ENCODE measurements at places on chromosomes 2 and 18.

GRCh38 chr2:128573531-128573930 is 254.9 kb upstream of the HS6ST1 start:
- no peak for DNase-seq

- DNase-seq: peak; percentile 45
Observed at GRCh38 chr2:197298609-197299008, 12.0 kb downstream of the ANKRD44 start.

DNA sequence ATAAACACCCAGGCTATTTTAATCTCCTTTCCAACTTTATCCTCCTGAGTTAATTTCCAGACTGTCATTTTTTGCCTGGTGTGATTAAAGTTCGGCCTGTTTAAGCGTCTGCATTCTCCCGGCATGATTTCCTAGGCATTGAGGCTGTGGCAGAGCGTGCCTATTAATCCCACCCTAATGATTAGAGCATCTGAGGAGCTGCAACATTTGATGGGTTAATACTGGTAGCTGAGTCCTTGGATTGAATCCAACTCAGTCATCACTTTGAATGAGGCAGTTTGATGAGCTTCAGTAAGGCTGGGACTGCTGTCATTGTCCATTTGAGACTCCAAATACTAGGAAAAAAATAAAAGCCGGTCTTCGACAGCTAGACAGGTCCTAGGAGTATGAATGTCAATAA is 882.5 kb downstream of the SLC4A3 start:
- no peak for DNase-seq

- no peak for DNase-seq
Observed at GRCh38 chr2:175111200-175111657, 56.8 kb downstream of the ATF2 start.

- no peak for DNase-seq
Observed at GRCh38 chr2:138767101-138767500, 13.1 kb downstream of the NXPH2 start.

GRCh38 chr18:10063489-10063888 is 149.7 kb downstream of the VAPA start:
- DNase-seq: no peak

DNA sequence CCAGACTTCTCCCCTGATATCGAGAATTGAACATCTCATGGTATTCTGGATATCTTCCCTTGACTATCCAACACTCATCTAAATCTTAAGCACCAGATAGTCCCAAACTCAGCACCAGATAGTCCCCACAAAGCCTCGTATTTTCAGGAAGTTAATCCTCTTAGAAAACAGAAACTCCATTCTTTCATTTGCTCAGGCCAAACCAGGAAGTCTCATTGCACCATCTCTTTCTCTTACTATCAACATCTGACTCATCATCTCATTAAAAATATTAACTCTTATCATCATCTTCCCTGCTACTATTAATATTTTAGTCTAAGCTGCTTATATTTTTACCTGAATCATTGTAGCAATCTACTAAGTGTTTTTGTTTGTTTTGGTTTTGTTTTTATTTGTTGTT is 286.4 kb downstream of the GALNT13 start:
- no peak for DNase-seq

- no peak for DNase-seq
Observed at GRCh38 chr2:164969909-164970690, 14.8 kb upstream of the SLC38A11 start.

DNA sequence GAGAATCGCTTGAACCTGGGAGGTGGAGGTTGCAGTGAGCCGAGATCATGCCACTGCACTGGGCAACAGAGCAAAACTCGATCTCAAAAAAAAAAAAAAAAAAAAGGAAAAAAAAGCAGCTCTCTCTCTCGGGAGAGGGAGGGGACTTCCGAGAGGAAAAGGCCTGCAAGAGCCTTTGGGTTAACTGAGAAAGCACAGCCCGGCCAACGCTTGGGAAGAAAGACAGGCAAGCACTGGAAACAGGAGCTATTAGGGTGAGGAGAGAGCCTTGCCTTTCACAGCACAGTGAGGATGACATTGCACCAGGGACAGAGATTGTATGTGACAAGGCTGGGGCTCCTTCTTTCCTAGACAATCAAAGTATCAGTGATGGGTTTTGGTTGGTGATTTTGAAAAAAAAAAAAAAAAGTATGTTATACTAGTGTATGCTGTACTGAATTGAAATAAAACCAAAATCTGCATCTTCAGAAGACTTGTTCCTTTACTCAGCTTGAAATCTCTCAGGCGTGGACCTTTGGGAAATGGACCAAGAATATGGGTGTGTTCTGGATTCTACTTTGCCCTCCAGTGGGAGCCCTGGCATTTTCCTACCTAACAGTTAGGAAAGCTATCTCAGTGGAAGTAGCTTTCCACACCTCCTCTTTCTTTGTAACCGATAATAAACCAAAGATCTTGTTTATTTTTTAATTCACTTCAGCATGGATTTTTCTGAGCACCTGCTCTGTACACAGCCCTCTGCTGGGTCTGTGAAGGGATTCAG is 16.7 kb downstream of the SRSF7 start:
- DNase-seq: no peak

DNA sequence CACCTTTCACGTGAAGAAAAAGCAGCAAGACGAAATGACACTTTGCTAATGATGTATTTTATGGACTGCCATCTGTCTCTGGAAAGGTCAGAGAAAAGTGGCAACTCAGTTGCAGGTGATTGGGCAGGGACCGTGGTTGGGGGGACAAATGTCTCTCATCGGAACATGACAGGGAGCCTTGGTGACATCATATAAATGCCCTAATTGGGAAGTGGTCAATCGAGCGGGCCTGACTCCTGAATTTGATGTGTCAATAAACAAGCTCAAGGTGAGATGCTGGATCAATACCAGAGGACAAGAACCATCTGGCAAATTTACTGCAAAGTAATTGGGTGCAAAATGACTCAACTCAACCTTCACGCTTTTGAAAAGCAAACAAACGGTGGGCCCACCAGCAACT is 151.9 kb upstream of the SKOR2 start:
- DNase-seq: no peak

DNA sequence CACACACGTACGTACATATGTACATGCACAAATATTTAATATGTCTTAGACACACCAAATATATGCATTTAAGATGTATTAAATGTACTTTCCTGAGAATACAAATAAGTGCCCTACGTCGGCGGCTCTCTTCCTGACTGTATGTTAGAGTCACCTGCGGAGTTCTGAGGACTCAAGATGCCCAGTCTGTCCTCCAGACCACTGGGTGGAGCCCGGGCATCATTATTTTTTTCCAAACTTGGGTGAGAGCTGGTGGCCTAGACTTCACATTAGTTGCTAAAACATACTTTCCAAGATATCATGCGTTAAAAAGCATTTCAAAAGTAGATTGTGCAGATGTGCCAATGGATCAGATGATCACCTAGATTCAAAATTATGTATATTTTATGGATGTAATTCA is 2.9 kb downstream of the IL18R1 start:
- DNase-seq: peak; percentile 36

GRCh38 chr2:21317131-21317530 is 193.4 kb downstream of the TDRD15 start:
- DNase-seq: peak; percentile 43

DNA sequence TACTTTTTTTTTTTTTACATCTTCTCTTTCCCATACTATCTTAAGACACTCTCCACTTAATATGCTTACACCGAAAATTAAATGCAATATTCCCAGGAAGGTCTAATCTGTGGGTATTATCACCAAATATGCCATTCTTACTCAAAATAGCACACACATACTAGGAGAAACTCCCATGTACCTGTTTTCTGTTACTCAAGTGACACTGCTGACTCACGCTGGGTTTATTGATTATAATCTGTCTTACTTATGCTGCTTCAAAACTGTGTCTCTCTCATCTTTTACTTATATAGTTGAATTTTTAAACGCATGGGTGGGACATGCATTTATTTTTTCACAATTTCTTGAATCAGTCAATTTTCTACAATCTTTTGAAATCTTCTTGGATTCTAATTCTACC is 29.9 kb downstream of the MRPL19 start:
- no peak for DNase-seq

DNA sequence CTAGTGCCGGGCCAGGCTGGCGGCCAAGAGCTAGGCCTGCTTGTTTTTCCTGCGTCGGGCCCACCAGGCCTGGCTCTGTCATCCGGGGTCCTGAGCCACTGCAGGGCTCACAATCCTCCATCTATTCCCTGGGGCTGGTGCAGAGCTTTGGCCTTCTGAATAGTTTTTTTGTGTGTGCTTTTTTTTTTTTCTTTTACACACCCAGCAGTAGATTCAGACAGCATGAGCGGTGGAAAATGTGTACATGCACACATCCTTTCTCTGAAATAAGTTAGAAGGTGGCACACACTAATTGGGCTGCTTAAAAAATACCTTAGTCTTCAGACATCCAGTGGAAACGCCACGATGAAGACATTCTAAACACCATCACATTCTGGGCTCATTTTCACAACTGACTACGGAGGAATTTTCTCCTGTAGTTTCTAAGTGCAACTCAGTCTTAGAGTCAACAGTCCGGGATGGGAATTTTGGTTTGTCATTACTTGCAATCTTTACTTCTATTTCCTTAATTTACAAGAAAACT is 6.1 kb downstream of the ZFP36L2 start:
- DNase-seq: no peak

DNA sequence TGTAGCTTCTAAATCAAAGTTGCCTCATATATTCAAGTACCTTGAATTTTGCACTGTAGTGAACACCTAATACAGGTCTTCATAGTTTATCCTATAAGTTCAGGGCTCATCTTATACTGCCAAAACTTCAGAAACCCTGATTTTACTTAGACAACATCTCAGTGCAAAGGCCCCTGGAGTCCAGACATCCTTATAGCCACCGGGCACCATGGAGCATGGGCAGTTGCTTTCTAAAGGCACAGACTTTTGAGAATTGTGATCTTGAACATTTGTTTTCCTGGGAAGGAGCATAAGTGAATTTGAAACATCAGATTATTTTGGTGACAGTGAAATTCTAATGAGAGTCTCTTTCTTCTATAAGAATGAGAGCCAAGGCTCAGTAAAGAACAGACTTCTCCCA is 292.3 kb downstream of the CYRIA start:
- DNase-seq: no peak

DNA sequence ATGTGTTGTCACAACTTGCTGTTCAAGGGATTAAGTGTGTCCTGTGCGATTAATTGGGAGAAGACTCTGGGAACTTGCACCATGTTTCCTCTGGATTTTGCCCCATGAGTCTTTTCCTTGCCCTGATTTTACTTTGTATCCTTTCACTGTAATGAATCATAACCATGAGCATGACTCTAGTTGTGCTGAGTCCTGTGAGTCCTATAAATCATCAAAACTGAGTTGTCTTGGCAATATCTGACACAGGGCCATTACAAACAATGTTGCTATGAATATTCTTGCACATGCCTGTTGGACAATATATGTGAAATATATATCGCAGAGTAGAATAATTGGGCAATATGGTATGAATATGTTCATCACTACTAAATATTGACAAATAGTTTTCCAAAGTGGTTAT is 56.5 kb upstream of the COL5A2 start:
- DNase-seq: no peak

GRCh38 chr2:73141896-73142295 is 29.1 kb upstream of the RAB11FIP5 start:
- no peak for DNase-seq

- no peak for DNase-seq
Observed at GRCh38 chr18:23903971-23904370, 110.6 kb upstream of the TTC39C start.

DNA sequence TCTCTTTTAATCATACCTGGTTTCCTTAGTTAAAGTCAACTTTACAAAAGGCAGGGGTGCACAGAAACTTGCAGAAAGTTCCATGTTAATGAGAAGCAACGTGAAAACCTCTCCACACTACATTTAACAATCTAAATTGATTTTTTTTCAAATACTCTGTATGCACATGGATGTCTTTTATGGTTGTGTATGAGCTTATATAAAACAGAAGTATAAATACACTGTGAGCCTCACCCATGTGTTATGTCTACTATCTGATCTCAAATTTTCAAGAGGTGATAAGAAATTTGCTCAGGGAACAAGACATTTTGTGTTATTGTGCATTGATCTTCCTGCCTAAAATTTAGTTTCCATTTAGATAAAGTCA is 617.6 kb downstream of the ADCYAP1 start:
- no peak for DNase-seq

DNA sequence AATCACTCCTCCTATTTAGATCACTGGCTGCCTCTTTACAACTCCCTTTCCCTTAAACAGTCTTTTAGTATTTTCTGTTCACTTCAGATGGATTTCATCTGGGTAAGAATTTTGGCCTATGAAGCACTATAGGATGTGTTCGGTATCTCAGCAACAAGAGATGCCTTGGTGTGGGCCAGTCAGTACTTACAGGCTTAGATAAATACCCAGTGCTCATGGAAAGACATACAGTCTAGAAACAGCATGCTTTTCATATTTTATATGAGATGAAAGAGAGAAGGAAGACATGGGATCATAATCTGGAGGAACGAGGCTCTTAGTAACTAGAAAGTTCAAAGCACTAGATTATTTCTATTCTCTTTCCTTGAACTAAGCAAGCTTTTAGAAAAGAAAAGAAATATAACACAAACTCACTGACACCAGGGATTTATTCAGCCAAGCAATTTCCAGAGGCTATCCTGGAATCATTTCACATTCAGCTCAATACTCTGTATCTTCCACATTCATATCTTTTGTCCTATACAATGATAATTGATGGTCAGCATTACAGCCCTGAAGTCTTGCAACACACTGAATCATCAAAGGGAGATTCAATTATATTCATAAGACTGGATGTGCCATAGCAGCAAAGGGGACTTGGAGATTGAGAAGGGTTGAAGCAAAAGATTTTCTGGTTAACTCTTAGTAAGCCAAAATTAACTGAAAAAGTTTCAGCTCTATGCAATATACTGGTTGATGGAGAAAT is 408.8 kb upstream of the LYPD1 start:
- no peak for DNase-seq

GRCh38 chr2:109320195-109320922 is 191.4 kb downstream of the SH3RF3 start:
- DNase-seq: no peak
